ENCODE measurements at places on chromosomes 16 and 17. TPM values are rescaled to one million over a fixed set of nuclear protein-coding genes. Genes with fewer than 3 reads are reported as not detected.

NEUROD2 gene
- not detected for total RNA-seq

PRKAR1A gene
- total RNA-seq, result 350 TPM

NXPH3 gene
- 5.4 TPM for total RNA-seq

CEMP1 gene
- not detected for total RNA-seq

VTN gene
- total RNA-seq, result 2.0 TPM

HOXB1 gene
- total RNA-seq, result not detected

ABCC12 gene
- under 0.01 TPM for total RNA-seq

Data from tibial nerve (tissue), 4 donors.